ENCODE measurements at places on chromosomes 1 and 21.

DNA sequence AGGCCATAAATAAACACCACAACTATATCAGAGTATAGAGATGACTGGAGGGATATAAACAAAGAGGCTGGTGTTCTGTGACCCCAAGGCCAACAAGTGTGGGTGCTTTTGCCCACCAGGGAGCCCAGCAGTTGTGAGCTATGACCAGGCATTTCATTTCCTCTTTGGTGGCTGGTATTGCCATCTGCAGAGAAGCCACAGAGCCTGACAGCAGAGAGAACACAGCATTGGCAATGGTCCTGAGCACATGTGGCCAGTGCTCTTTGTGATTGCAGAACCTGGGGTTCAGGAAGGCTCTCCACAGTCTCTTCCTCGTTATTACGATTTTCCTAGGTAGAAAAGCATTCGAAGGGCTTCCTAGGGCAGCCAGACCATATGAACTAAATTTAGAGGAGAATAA, 112.3 kb downstream of the TM2D1 start:
- no peak for DNase-seq

- peak; percentile 40 for DNase-seq
Observed at GRCh38 chr1:19448491-19449439, 36.6 kb downstream of the CAPZB start.

- DNase-seq: no peak
Observed at GRCh38 chr1:167095368-167095767, 1.5 kb downstream of the STYXL2 start.

GRCh38 chr1:36172017-36172747, 16.2 kb downstream of the MAP7D1 start:
- DNase-seq: no peak

DNA sequence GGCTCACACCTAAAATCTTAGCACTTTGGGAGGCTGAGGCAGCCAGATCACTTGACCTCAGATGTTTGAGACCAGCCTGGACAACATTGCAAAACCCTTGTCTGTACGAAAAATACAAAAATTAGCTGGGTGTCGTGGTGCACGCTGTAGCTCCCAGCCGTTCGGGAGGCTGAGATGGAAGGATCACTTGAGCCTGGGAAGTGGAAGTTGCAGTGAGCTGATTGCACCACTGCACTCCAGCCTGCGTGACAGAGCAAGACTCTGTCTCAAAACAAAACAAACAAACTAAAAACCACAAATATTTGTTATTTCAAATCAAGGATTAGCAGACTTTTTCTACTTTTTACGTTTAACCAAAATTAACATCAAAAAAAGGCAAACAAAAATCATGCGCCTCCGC, 31.3 kb downstream of the INKA2 start:
- DNase-seq: no peak

- DNase-seq: no peak
Observed at GRCh38 chr1:1582585-1583346, 8.1 kb upstream of the SSU72 start.

DNA sequence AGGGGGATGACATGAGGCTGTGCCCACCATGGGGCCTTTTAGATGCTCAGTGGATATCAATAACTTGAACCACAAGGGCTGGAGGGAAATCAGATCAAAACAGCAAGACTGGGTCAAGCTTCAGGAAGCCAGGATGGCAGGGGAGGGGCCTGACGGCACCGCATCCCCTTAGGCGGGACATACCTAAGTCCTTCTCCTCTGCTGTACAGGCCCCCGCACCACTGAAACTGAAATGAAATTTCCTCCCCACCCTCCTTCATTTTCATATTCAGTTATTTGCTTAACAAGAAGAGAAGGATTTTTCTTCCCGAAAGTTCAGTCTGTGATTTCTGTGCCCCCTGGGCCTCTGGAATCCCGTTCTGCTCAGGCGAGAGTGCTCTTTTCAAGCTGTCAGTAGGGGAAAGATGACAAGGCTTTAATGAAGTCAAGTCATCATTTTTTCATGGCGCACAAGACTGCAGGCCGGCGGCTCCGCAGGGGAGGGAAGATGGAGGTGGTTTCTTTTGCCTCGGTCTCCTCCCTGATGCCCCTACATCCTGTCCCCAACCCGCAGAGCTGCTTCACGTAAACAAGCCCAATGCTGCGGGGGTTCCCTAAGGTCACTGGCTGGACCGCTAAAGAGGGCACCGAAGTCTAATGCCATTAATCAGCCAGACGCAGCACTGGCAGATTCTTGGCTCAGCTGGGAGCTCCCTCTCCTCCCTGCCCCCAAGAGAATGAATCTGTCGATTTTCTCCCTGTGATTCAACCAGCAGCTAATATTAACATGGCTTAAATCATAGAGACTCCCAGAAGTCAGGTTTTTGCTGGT, 264.8 kb downstream of the C1orf94 start:
- DNase-seq: no peak

- DNase-seq: no peak
Observed at GRCh38 chr1:237953238-237953637, 62.5 kb upstream of the ZP4 start.

DNA sequence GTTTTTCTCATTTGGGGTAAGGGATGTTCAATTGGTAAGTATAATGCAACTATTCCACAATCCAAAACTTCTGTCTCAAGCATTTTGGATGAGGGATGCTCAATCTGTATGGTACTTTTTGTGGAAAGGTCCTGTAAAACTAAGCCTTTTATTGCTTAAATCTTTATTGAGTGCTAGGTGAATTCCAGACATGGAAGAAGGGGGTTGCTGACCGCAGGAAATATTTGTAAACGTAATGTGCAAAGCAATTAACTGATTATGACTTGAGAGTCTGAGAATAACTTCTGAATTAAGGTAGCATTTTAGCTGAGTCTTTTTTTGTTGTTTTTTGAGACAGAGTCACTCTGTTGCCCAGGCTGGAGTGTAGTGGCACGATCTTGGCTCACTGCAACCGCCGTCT, 3.1 kb downstream of the AKIRIN1 start:
- DNase-seq: no peak

DNA sequence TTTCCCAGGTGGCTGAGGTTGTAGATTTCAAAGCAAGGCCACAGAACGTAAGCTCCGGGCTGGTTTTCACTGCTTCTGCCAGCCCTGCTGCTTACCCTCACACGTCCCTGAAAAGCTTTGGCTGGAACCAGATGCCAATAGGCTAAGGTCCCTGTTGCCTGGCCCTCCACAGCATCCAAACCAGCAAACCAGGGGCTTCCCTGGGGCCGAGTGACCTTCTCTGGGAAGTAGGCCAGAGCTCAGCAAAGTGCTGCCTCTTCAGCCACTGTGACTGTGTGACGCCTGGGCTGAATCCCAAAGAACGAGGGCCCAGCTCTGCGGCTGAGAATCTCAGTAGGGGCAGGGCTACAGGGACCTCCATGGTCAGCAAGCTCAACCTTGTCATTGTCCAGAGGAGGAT, 28.9 kb upstream of the RBM15 start:
- DNase-seq: no peak

GRCh38 chr1:205259324-205259832, 31.6 kb downstream of the TMCC2 start:
- DNase-seq: no peak

DNA sequence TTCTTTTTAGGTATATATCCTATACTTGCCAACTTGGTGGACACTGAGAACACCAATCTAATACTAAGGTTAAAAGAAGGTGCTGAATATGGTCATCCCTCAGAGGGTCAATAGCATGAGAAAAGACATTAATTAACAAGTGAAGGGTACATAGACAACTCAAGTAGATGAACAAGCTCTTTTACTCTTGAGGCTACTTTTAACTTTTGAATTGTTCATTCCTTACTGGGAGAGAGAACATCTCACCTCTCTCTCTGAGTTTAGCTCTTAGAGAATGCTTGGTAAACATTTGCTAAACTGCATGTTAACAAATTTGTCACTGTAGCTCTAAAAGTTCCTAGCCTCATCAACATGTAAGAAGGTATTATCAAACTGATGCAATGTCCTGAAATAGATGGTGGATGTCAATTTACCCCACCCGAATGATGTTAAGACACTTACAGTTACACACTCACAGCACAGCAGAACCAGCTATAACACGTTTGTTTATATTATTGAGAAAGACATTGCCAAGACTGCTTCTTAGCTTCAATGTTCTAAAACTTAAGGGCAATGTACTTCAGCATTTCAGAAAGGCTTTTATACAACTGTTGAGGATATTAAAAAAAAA, 35.9 kb downstream of the HEATR1 start:
- no peak for DNase-seq

GRCh38 chr1:205262731-205263171, 35.0 kb downstream of the TMCC2 start:
- DNase-seq: no peak

- DNase-seq: no peak
Observed at GRCh38 chr21:42010507-42011495, 641 bp upstream of the ZBTB21 start.

GRCh38 chr1:230148126-230148652, 81.2 kb downstream of the GALNT2 start:
- DNase-seq: no peak

DNA sequence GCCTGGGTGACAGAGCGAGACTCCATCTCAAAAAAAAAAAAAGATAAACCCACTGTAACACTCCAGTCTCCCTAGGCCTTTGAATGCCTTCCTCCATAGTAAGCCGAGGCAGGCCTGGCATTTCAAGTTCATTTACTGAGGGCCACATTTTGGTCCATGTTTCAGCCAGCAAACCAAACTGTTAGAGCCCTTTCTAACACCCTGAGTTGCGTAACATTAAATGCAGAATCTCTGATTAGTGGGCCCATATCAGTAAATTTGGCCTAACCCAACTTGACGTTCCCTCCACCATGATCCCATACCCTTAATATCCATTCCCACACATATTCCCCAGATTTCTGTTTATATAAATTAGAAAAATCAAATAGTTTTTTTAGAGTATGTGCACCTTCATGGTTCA, 12.4 kb downstream of the MPZL1 start:
- no peak for DNase-seq

GRCh38 chr1:225772323-225772768, 5.3 kb upstream of the SRP9 start:
- peak; percentile 26 for DNase-seq

DNA sequence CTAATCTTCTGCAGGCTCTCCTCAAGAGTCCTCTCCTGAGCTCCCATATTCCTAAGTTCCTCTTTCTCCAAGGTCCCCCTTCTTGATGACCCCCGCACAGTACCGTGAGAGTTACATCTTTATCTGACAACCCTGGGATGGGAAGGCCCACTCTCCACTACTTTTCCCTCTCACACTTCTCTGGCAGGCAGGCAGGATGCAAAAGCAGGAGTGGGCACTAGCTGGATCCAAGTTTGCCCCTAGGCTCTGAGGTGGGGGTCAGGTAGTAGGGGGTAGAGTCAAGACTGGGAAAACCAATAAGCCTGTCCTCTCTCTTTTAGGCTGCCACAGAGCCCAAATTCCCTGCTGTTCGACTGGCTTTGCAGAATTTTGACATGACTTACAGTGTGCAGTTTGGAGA, 3.9 kb downstream of the NSUN4 start:
- DNase-seq: no peak

- DNase-seq: no peak
Observed at GRCh38 chr21:46057710-46058241, 40.1 kb upstream of the COL6A2 start.

DNA sequence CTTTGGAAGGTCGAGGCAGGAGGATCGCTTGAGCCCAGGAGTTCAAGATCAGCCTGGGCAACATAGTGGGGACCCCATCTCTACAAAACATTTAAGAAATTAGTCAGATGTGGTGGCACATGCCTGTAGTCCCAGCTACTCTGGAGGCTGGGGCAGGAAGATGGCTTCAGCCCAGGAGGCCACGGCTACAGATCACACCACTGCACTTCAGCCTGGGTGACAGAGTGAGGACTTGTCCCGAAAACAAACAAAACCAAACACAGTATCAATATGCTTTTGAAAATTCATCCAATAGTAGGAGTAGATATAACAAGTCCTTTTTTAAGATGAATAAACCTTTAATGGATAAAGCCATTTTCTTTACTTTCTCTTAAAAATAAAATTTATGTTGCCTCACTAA, 8.5 kb downstream of the APP start:
- DNase-seq: no peak

DNA sequence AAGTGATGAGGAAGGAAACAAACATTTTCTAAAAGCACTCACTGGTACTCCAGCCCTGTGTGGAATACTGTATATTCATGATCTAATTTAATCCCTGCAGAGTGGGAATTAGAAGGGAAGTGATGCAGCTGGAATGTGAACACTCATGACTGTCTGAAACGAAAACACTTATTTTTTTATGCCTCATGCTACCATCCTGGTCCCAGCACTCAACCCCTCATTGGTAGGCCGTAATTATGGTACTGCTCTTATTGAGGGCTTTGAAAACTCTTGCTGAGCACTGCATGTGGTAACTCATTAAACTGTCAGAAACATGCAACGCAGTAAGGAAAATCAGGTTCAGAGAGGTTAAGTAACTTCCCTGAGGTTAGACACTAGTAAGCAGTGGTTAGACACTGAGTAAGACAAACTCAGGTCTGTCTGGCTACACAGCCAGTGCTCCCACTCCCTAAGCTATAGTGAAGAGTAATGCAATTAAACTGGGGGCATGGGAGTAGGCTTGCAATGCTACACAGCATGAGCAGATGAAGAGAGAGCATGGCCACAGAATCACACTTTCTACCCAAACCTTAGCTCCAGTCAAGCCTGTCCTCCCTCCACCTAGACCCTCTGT, 17.3 kb upstream of the TNFSF4 start:
- no peak for DNase-seq

- DNase-seq: no peak
Observed at GRCh38 chr1:25871086-25871703, 4.3 kb downstream of the PAQR7 start.

GRCh38 chr1:187870552-187870951, 1041.8 kb downstream of the PLA2G4A start:
- no peak for DNase-seq

DNA sequence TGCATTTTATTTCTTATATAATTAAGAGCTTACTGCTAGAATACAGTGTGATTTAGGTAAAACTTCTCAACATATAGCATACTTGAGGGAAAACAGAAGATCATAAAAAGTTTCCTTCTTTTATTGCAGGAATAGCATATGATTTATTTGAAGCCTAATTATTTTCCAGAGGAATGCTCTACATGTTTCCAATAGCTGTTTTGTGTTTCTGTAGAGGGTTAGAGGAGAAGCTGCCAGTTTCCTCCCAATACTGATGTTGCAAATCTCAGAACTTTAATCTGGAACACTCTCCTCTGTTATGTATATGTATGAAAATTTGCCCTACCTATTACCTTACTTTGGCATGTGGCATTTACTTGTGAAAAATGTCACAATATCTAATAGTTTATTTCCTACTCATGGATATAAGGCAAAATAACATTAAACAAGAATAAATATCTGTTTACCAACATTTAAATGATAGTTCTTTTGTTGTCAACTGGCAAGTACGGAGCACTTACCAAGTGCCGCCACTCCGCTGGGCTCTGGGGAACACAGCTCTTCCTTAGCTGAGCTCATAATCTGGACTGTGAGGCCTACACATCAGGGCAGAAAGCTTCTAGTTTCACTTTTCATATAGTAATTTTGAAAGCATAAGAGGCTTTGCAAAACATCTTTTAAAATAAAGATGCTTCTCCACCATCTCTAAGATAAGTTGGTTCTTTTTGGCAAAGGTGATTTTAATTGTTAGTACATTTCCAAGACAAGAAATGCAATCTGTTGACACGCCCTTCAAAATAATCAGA, 239.8 kb upstream of the C1orf105 start:
- DNase-seq: peak; percentile 50

- DNase-seq: no peak
Observed at GRCh38 chr1:109138358-109138757, 24.4 kb downstream of the ELAPOR1 start.

Data from stimulated activated CD4-positive, alpha-beta T cell treated with anti-CD3 and anti-CD28 coated beads, Interleukin-1b, Interleukin-23, amount 100 ng/mL, for 48 hours (primary cell).